ENCODE measurements at places on chromosomes 5 and 9.

DNA sequence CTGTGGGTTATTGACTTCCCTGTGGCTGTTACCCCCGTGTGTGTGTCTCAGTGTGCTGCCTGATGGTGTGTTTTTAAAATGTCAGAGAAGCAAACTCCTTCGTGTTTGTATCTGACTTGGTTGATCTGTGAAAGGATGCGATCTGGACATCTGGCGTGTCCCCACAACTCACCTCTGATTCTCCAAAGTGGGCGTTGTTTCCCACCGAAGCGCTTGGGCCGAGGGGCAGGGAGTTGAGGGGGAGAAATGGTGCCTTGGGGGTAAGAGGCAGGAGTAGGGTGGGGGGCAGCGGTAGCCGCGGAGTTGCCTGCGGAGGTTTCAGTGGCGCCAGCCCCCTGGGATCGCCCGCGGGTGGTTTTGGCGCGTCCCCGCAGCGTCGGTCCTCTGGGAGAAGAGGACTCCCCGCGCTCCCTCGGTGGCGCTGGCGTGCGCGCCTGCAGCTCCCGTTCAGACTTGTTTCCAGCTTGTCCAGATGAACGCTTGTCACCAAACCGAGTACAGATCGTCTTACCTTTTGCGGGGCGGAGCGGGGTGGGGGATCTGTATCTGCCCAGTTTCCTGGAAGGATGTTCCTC is 1.1 kb downstream of the MAST4 start:
- peak; percentile 4 for DNase-seq

- no peak for DNase-seq
These were observed 2.2 kb downstream of the LHX3 start for GRCh38 chr9:136202454-136203407.

- DNase-seq, result no peak
These were observed 65.5 kb downstream of the ARHGEF28 start for GRCh38 chr5:73691302-73692080.

DNA sequence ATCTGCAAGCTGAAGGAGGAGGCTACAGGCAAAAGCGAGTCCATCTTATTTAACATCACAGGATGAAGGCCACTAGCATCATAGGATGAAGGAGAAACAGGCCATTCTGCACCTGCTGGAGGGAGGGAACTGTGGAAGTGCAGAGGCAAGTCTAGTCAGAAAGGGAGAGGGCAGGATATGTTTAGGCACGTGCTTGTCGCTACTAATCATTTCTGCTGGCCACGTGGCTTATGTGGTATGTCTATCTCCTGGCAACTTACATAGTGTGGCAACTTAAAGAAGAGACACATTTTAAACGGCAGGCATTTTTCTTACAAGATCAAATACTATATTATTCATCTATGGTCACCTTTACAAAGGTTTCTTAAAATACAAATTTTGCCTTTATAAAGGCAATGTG is 74.0 kb downstream of the GNAQ start:
- DNase-seq, result no peak

DNA sequence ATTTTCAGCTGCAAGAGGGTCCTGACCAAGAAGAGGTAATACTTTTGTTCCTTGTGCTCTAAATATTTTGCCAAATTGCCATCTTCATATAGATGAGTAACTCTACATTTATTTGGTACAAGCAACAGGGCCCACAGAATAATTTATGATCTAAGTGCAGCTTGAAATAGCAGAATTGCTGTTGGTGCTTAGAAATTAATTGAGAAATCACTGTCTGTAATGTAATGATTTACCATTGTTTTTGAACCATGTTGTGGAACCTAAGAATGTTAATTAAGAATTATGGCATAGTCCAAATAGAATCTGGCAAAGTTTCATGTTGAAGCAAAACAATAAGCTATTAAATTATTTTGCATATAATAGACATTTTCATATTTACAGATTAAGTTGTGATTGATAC is 44.8 kb upstream of the NUDT12 start:
- no peak for DNase-seq

DNA sequence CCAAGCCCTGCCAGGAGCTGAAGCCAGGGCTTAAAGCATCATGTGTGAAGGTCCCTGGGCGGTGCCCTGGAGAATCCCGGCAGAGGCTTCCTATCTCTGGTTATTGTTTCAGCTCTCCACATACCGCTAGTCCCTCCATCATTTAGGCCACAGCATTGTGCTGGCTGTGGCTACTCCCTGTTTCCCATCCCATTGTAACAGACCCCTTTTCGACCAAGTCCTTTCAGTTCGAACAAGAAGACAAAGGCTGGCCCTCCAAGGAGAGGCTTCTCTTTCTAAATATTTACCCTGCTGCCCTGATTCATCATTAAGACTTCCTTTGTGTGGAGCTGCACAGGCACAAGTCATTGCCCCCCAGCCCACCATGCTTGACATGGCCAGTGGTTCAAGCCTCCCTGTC is 41.6 kb downstream of the NEUROG1 start:
- DNase-seq, result no peak

DNA sequence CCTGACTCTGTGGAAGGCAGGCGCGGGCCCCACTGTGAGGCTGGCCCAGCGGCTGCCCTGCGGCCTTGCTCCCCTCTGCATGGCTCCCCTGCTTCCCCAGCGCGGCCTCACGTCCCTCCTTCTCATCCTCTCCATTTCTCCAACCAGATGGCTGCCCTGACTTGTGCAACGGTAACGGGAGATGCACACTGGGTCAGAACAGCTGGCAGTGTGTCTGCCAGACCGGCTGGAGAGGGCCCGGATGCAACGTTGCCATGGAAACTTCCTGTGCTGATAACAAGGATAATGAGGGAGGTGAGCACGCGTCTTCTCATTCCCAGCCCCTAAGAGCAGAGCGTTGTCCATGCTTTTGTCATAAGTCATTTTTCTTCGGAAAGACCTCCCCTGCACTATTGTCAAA is 129.0 kb upstream of the WWC1 start:
- no peak for DNase-seq

- DNase-seq, result no peak
These were observed 217.9 kb downstream of the BNC2 start for GRCh38 chr9:16652582-16652981.

- DNase-seq, result no peak
These were observed 2.5 kb upstream of the VCAN start for GRCh38 chr5:83469075-83469474.

- no peak for DNase-seq
These were observed 2.1 kb downstream of the NSG2 start for GRCh38 chr5:174047472-174048099.

DNA sequence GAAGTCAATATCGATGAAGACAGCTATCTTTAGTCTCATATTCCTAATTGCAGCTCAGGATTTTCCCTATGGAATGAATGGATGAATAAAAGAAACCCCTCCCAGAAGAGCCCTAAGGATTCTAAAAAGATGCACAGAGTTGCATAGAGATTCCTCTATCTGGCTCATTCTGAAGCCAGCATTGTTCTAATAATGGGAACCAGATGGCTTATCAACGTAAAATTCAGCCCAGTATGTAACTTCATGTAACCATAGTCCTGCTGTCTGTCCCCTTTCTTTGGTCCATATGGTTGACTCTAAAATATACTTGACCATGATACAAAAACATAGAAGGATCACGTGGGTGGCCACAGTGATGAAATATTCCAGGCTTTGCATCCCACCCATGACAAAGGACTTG is 508.6 kb downstream of the RASEF start:
- no peak for DNase-seq

DNA sequence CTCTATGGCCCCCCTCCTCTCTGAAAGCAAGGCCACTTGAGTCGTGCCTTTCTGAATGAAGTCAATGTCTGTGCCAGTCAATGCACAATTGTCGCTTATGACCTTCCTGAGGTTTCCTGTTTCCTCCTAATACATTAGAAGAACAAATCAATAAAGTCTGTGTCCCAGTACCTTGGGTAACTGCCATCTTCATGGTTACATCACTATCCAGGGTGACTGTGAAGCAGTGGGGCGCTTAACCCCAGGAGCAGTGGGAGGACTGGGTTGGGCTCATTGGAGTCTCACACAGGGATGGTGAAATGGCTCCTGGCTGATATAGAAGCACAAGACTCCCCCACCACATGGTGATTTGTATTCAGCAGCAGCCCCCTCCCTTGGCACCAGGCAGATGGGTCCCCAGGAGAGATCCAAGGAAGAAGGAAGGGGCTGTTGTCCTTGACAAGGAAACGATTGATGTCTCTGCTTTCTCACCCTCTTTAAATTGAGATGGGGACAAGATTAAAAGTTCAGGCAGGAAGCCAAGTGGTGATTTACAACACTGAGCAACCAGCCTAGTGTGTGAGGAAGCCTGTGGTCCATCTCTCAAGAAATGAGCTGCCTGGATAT is 261.9 kb upstream of the ZNF462 start:
- no peak for DNase-seq

DNA sequence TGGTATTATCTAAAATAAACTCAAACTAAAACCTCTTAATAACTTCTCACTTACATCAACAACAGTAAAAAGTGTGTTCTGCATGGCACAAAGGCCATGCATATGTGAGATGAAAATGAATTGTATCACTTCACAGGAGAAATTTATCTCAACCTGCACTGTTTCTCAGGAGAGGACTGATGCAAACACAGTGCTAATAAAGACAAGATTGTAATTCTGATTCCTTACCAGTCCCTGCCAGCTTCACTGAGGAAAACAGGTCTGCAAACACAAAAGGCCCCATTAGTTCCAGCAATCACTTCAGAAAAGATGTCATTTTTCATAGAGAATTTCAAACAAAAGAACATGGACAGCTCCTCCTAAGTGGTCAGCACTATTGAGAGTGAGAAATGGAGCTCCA is 117.3 kb upstream of the PDE4D start:
- no peak for DNase-seq

DNA sequence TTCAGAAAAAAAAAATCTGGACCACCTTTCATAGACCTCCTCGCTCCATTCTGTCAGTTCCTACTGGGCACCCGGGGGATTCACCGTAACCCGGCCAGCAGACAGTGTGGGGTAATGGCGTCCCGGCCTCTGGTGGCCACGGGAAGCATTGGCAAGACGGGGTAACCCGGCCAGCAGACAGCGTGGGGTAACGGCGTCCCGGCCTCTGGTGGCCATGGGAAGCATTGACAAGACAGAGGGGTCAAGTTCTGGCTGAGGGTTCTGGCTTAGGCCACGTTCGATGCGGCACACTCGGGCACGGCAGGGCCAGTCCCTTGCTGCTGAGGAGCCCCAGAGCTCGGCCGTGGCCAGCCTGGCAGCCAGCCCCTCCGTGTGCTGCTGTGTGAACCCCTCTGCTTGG is 116.2 kb upstream of the RAPGEF1 start:
- no peak for DNase-seq

- DNase-seq, result peak; percentile 35
These were observed 547 bp downstream of the NIPBL start for GRCh38 chr5:36876965-36877666.

GRCh38 chr5:176611435-176611834 is 1.5 kb upstream of the GPRIN1 start:
- DNase-seq, result peak; percentile 83
